ENCODE measurements at places on chromosomes 2 and 18. TPM values are rescaled to one million over a fixed set of nuclear protein-coding genes. Genes with fewer than 3 reads are reported as not detected.

Gene FAM237A
- not detected for total RNA-seq

Gene SLC14A1
- total RNA-seq = 0.49 TPM

Gene UGT1A9
- total RNA-seq = not detected

Gene CXXC1
- total RNA-seq = 52.5 TPM

Gene NEMP2
- 2.2 TPM for total RNA-seq

Gene G6PC2
- total RNA-seq = not detected

Gene MAP3K20
- total RNA-seq = 17.7 TPM

Gene VAPA
- 195 TPM for total RNA-seq

Gene UGT1A3
- not detected for total RNA-seq

Gene GKN2
- total RNA-seq = not detected

Gene PLEK
- not detected for total RNA-seq

Gene TMEM200C
- not detected for total RNA-seq

Gene VWC2L
- total RNA-seq = not detected

Gene TYMS
- total RNA-seq = 13.7 TPM

Gene PREPL
- 20.0 TPM for total RNA-seq

Gene GPR55
- not detected for total RNA-seq

Gene PROC
- total RNA-seq = not detected

Gene SSB
- 168 TPM for total RNA-seq

Gene METTL5
- total RNA-seq = 49.1 TPM

Gene PJVK
- 6.5 TPM for total RNA-seq

Gene WNT10A
- total RNA-seq = not detected

Gene ATP6V1C2
- not detected for total RNA-seq

Gene IL37
- not detected for total RNA-seq

Gene TMEM163
- total RNA-seq = 1.3 TPM

Gene HOXD13
- total RNA-seq = not detected

Gene VSNL1
- total RNA-seq = not detected

Gene SALL3
- 2.2 TPM for total RNA-seq

Gene EGR4
- not detected for total RNA-seq

Gene MPP4
- 1.3 TPM for total RNA-seq

Gene WBP1
- 63.4 TPM for total RNA-seq

Gene MYL1
- total RNA-seq = not detected

Gene KCNG3
- total RNA-seq = not detected

Gene INHA
- total RNA-seq = not detected

Gene SCN7A
- total RNA-seq = under 0.01 TPM

Gene FOXD4L1
- not detected for total RNA-seq

All from cardiac atrium fibroblast (primary cell).